ENCODE measurements at places on chromosomes 1 and 21.
A peak's percentile ranks its signal among the peaks of the same experiment; 100 is the strongest.

DNA sequence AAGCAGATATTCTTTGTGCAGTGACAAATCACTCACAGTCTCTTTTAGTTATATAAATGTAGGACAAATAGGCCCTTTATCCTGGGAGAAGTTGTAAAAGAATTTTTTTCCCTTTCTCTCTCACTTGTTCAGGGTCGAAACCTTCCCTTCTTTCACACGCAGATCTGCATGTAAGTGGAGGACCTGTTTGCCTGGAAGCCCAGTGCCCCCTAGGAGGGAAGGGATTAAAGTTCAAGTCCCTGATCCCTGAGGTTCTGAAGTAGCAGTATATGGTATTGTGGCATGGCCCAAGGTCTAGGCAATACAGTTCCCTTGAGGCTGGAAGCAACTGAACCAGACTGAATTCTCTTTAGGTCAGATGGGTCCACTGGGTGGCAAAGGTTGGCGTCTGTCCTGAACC lies 48.6 kb upstream of the PTGFRN start:
- no peak for DNase-seq

GRCh38 chr1:83741348-83741747 lies 257.6 kb downstream of the TTLL7 start:
- no peak for DNase-seq

GRCh38 chr1:57966340-57966739 lies 542.5 kb upstream of the DAB1 start:
- no peak for DNase-seq

GRCh38 chr1:234988155-234988517 lies 140.5 kb downstream of the TOMM20 start:
- DNase-seq: no peak

- DNase-seq: no peak
Measured at GRCh38 chr1:8063298-8064036, 37.4 kb upstream of the ERRFI1 start.

GRCh38 chr1:204746838-204747442 lies 61.4 kb upstream of the LRRN2 start:
- DNase-seq: peak; percentile 79

- DNase-seq: peak; percentile 90
Measured at GRCh38 chr1:202315576-202316168, 26.1 kb downstream of the UBE2T start.

GRCh38 chr1:239718571-239718970 lies 332.2 kb downstream of the CHRM3 start:
- no peak for DNase-seq

DNA sequence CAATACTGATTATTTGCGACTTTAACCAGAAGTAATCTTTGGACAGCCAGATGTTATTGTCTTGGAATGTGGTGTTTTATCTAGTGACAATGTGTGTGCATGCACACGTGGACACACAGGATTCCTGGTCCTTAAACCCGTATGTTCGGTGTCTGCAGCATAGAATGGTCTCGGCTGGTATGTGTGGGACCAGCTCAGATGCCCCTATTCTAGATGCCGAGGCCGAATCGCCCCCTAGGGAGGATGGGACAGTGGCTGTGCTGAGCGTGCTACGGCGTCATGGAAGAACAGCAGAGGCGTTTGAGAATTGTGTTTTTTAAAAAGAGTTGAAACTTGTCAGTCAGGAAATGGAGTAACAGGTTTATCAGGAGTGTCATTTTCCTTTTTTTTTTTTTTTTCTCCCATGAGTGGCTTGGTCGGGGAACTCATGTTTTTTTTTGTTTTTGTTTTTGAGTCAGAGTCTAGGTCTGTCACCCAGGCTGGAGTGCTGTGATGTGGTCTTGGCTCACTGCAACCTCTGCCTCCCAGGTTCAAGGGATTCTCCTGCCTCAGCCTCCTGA lies 30.1 kb downstream of the SKI start:
- DNase-seq: no peak

GRCh38 chr1:1437904-1438376 lies 2.5 kb downstream of the VWA1 start:
- DNase-seq: no peak

DNA sequence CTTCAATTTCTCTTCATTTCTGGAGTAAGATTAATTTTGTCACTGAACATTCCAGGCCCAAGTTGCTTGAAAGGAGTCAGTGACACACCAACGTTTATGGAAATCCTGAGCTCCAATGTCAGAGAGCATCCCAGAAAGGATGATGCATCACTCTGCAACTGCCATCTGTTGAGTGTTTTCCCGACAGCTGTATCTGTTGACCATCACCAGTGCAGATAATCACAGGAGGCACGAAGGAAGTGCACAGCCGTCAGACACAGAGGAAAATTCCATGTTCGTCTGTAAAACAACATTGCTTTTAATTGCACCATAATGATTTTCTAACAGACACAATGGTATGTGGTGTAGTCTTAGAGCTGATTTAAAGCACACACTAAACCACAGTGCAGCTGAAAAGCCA lies 376.7 kb upstream of the ADGRL2 start:
- DNase-seq: no peak

DNA sequence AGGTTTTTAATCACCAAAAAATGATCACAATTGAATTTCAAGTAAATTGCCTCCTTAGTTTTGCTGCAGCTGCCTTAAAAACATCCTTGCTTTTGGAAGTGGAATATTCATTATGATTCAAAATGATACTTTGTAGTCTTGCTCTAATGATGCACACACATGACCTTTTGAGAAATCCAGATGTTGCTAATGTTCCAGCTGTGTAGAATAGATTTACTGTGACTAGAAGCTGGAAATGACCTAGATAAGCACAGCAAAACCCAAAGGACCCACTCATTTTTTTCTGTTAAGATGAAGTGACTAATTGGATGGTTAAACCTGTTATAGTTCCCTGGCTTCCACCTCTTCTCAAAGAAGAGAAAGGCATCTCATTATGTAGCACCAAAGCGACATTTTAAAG lies 64.6 kb upstream of the RALGPS2 start:
- DNase-seq: no peak

- no peak for DNase-seq
Measured at GRCh38 chr1:219092206-219092605, 81.5 kb upstream of the LYPLAL1 start.

DNA sequence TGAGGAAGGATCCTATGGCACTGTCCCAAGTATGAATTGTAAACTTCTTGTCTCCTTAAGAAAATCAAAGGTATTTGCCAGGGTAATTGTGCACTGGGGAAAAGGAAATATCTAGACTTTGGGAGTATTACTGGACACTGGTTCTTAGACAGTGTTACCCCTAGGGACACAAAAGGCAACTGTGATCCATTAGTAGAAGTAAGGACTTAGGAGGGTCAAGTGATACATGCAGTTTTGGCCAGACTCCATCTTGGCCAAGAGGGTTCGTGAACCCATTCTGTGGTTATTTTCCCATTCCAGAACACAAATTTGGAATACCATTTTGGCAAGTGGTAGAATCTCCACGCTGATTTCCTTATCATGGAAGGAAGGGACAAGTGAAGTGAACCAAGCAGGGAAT lies 98.1 kb downstream of the TM2D1 start:
- no peak for DNase-seq

DNA sequence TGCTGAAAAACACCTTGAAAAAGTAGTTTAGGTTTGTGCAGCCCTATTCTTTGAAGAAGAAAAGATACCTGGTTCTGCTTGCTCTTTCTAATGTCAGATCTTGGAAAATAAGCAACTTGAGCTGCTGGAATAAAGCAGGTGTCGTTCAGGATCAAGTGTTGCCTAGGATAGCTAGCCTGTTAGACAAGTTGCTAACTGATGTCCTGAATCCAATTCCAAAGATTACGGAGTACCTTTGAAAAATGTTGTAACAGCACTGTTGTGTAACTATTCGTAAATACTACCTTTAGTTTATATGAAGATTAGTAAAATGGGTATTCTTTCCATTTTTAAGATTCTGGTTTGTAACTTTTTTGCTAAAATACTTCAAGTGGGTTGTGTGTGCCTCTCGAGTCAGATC lies 151.5 kb downstream of the CLEC20A start:
- DNase-seq: no peak

- no peak for DNase-seq
Measured at GRCh38 chr21:33618407-33618806, 23.1 kb downstream of the CRYZL1 start.

- DNase-seq: no peak
Measured at GRCh38 chr1:240306673-240307072, 215.0 kb downstream of the FMN2 start.

DNA sequence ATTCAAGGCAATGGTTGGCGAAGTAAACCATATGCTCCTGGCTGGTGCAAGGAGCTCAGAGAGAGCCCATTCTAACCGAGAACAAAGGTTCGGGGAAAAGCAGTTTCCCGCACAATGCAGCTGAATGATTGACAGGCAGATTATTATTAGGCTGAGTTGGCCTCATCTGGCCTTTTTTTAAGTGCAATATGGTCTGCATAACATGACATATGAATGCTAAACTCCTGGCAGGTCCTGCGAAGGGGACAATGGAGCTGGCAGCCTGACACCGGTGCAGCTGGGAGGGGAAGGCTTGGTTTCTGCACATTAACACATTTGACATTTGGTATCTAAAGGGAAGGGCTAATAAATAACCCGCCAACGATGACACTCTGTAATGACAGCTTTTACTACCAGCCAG lies 92.0 kb downstream of the MIS18A start:
- DNase-seq: no peak

DNA sequence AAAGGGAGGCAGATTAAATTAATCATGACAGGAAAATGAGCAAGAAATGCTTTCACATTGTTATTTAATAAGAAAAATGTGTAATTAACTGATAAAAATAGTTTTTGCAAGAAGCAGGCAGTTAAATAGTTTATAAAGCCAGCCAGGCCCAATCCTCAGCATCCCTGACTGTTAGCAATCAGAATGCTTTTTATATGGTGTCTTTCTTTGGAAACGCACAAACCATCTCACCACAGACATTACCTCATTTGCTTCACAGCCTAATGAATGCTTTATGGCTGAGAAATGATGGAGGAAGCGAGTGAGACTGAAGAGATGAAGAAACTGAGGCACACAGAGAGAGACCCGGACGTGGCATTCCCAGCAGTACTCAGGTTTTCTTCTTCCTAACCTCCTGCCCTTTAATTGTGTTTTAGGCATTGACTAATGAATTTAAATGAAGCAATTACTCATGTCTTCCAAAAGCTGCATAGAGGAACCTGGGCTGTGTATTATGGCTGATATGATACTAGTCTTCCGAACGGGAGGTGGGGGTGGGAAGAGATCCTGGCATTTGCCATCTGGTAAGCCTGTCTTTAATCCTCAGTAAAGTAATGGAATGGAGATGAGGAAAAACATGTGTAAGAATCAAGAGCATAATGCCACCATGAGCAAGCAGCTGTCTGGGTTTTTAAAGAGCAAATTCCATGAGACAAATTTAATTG lies 116.1 kb upstream of the LMO4 start:
- DNase-seq: no peak

GRCh38 chr1:150970808-150971582 lies 3.6 kb downstream of the CERS2 start:
- DNase-seq: no peak

- DNase-seq: no peak
Measured at GRCh38 chr1:67652800-67653199, 32.2 kb upstream of the GADD45A start.

DNA sequence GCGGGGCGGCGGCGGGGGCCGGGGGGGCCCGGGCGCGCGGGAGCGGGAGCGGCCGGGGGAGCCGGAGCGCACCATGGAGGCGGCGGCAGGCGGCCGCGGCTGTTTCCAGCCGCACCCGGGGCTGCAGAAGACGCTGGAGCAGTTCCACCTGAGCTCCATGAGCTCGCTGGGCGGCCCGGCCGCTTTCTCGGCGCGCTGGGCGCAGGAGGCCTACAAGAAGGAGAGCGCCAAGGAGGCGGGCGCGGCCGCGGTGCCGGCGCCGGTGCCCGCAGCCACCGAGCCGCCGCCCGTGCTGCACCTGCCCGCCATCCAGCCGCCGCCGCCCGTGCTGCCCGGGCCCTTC lies 546 bp downstream of the SKI start:
- DNase-seq: peak; percentile 78

- no peak for DNase-seq
Measured at GRCh38 chr21:39384674-39385298, 35.9 kb upstream of the HMGN1 start.

DNA sequence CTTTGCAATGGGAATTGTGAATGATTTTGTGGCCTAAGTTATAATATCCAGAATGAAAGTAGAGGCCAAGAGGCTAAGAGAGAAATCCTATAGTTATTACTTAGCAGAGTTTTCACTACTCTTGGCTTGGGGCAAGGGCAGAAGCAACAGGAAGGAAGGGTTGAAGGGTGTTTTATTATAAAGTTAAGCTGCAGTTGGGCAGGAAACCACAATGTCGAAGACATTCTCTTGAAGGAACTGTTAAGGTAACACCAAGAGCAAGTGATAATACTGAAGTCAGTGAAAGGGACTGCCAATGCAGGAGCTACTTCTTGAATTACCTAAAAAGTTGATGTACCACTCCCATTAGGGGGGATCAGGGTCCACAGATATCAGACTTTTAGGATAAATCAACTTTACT lies 8.3 kb downstream of the XCL2 start:
- DNase-seq: no peak

DNA sequence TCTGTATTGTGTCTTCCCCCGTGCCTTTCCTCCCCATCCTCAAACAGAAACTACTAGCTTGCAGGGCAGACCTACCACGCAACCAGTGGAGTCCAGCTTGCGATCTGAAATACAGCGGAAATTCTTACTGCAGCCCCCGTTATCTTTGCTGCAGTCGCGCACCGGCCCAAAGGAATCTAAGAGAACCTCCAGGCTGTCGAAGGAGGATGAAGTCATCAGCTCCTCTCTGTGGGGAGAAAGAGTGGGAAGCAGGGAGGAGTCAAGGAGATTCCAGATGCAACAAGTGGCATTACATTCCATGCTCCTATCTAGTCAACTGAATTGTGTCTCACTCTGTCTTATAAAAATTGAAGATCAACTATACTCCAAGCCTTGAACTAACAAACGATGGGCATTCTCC lies 206.9 kb downstream of the ASTN1 start:
- no peak for DNase-seq

GRCh38 chr1:116239916-116240315 lies 128.7 kb downstream of the MAB21L3 start:
- no peak for DNase-seq

DNA sequence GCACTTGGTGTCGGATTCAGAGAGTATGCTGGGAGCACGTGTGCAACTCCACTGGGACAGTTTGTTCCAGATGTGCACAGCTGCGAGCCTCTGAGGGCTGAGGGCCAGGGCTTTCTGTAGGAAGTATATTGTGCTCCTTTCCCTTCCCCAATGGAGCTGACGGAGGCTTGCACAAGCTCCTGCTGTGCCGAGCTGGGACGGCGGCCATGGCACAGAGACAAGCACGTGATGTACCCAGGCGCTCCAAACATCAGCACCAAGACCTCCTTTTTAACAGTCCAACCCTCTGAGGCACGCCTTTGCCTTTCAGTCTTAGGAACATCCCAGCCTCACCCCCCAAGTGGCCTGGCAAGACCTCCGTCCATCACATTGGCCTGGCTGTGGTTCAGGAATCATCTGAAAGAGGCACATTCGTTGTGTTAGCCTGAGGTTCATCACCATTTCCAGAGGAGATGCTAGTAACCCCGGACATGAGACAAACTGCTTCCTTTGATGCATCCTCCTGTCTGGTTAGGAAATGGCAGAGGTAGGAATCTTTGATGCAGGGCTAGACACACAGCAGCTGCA lies 339.2 kb upstream of the KAZN start:
- DNase-seq: no peak

Measured in activated effector memory CD4-positive, alpha-beta T cell treated with anti-CD3 and anti-CD28 coated beads, Interleukin-2, amount 50 U/mL, for 16 hours (primary cell).